NB4 (cell line): ENCODE measurements at places on chromosomes 2 and 18.

DNA sequence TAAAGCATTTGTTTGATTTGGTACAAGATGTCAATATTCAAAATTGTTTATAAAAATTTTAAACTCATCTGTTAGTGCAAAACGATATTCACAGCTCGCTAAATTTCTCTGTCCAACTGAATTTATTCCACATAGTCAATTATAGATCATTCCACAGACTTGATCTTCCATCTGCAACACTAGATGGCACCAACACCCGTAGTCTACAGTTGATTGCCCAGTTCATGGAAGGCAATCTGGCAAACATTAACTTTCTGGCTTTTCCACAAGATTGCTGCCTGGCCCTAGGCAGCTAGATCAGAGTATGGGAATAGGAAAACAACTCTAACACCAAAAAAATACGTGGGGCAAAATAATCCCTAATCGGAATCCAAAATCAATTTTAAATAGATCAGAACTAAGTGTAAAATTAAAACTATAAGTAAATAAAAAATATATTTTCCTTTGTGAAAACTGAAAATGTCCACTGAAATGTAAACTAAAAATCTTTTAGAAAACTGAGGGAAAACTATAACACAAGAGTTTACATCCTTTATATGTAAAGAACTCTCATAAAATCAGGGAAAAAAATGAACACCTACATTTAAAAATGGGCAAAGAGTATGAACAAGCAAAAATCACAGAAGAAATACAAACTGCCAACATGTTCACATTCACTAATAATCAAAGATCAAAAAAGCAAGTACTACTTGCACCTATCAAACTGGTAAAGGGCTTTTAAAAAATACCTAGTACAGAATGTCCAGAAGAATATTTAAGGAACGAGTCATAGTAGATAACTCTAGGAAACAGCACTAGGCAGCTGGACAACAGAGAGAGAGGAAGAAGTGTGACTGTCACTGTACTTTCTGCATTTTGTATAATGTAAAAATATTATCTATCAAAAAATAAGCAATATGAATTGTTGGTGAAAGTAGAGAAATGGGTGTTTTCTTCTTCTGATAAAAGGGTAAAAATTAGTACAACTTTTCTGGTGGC, 35.0 kb downstream of the RTN4 start:
- DNase-seq = peak; percentile 77

DNA sequence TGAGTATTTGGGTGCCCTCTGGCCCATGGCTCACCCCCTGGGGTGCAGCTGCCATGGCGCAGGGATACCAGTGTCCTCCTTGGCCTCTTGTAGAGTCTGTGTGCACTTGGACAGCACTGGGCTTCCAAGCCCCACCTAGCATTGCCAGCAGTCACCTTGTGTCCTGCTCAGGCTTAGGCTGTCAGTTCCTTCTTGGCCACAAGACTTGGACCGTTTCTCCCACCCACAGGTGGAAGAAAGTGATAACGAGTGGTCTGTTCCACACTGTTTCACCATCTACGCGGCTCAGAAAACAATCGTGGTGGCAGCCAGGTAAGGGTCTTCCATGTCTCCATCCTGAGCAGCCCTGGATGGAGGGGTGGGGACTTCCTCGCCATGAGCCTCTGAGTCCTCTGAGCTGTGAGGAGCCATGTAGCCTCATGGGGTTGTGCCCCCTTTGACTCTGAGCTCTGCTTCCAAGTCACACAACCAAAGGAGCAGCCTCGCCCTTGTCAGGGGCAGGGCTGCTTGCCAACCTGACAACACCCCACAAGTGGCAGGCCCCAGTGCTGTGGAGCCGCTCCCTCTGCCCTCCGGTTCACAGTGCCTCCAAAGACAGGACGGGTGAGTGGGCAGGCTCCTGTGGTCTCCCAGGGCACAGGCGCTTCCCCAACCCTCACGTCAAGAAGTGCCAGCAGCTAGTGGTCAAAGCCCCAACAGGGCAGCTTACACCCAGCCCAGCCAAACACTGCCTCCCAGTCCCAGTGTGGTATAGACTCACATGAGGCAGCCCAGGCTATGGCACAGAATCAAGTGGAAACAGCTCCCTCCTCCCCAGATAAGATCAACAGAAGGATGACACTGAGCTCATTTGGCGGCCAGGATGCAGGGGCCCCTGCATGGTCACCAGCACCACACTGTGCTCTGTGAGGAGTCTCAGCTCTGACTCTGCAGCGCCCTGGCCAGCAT, 18.4 kb downstream of the STK25 start:
- DNase-seq = no peak

- DNase-seq = no peak
Observed at GRCh38 chr18:34640276-34640675, 69.8 kb upstream of the DTNA start.

DNA sequence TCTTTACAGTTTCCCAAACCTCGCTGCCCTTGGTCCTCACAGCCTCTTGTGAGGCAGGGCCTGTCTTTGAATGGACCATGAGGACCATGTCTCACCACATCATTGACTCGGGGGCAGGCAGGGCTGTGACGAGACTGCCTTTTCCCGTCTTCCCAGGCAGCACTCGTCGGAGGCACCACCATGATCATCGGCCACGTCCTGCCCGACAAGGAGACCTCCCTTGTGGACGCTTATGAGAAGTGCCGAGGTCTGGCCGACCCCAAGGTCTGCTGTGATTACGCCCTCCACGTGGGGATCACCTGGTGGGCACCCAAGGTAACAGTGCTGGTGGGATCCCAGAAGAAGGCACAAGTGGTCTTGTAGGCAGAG, 45.7 kb upstream of the MAPRE3 start:
- DNase-seq = no peak

- no peak for DNase-seq
Observed at GRCh38 chr2:102046135-102046986, 54.6 kb downstream of the IL1R2 start.

DNA sequence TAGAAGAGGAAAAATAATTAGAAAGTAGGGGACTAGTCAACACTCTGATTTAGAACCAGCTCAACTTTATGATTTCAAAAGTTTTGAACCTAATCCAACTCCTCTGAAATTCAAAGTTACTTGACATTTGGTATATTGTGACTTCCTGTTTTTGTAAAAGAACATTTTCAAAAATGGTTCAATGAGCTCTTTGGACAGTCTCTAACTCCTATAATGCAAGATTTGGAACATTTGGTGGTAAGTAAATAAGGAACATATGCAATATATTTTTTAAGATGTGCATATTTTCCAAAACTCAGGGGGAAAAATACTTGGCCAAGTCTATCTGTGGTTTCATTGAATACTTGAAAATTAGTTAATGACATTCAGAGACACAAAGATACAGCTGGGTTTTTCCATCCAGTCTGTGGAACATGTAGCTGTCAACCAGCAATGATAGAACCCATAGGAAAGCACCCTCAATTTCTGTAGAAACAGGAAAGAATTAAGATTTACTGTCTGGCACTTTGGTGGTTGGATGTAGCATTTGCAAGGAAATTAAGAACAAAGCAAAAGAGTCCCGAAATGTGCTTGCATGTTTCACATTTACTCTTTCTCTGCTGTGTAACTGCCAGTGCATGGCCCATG, 17.0 kb upstream of the ANKRD44 start:
- DNase-seq = no peak

DNA sequence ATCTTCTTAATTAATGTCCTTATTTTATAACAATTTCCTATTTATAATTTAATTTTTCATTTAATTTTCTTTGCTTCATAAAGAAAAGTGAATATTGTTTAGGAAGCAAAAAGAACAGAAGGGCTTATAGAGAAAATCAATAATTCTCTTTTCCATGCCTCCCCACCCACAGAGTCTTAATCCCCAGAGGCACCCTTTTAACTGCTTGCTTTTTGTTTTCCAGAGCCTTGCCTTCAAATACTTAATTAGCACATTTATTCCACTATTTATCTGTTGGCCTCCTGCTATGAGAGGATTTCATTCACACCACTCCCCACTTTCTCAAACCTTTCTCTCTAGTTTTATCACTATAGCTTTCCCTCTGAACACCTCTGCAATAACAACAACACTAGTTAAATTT, 373.6 kb downstream of the MBD2 start:
- DNase-seq = no peak

DNA sequence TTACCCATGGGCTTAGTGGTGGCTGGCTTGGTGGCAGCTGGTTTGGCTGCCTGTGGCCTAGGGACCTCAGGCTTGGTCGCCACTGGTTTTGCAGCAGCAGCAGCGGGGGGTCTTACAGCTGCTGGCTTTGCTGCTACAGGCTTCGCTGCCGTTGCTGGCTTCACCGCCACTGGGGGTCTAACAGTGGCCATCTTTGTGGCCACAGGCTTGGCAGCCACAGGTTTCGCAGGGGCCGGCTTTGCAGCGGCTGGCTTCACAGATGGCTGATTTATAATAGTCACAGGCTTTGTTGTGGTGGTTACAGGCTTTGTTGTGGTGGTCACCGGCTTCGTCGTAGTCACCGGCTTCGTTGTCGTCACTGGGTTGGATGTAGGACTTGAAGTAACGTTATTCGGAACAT, 77.8 kb downstream of the COL6A3 start:
- no peak for DNase-seq

DNA sequence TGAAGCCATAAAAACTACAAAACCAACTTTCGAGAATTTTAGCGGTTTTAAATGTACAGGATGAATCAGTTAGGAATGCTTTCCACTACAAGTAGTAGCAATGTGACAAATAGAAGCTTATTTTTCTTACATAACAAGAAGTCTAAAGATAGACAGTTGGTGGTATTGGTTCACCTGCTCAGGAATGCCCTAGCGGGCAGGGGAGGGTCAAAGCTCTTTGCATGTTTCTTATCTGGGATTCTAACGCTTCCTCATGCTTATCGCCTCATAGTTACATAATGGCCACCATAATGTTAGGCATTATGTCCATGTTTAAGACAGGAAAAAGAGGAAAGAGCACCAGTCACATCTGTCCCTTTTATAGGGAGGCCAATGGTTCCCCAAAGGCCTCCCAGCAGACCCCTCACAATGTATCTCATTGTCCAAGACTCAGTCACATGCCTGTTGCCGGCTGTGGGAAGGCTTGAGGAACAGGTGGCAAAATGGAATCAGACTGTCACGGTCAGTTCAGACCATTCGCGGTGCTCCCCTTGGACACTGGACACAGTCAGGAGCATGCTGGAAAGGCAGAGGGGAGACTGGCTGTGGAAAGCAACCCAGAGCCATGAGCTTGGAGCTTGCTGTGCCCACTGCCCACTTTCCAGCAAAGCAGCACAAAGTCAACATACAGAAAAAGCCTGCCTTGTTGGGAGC, 69.4 kb upstream of the ODC1 start:
- no peak for DNase-seq

- DNase-seq = no peak
Observed at GRCh38 chr2:8609357-8609811, 72.5 kb upstream of the ID2 start.

DNA sequence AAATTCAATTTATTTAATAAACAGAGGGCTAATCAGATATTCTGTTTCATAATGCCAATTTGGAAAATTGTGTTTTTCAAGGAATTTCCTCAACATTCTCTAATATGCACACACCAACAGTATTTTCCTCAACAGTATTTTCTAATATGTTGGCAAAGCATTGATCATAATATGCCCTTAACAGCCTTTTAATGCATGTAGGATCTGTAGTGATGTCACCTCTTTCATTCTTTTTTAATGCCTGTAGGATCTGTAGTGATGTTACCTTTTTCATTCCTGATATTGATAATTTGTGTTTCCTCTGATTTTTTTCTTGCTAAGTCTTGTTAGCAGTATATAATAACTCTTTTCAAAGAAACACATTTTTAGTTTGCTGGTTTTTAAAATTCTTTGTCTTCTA, 15.9 kb downstream of the VWA3B start:
- no peak for DNase-seq

DNA sequence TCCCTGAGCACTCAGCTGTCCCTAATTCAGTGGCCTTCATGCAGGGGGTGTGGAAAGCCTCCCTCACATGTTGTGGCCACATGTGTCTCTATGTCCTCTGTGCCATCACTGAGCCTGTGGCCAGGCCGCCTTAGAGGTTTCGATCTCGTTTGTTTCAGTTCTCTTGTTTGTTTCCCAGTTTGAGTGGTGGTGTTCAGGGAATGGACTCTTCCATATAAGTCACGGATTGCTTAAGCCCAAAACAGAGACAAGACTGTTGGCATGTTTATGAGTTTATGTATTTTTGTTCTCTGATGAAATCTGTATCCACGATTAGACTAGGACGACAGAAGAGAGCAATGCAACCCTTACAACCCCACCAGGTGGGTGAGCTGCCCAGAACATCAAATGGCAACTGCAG, 134.5 kb downstream of the CCBE1 start:
- DNase-seq = no peak

DNA sequence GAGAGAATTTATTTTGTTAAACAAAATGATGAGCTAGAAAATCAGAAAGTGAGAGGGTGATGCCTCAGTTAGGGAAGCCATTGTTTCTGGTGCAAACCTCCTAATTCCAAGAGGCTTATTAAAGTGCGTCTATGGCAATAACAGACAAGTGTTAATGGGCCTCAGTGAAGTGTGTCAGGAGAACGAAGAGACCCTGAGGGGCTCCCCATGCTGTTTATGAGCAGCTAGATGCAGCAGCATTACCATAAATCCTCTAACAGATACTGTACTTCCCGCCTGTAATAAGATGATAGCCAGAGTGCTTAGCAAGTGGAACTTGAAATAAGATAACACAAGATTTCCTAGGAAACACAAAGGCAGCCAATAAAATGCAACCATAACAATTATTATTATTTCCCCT, 157.4 kb downstream of the MYT1L start:
- no peak for DNase-seq

- DNase-seq = peak; percentile 99
Observed at GRCh38 chr2:159712143-159712928, at the start of gene MARCHF7. Gene MARCHF7, plus strand, starts transcription at chr2:159712506. Its CDS starts 16,517 bp downstream, at chr2:159729023.

- DNase-seq = peak; percentile 51
Observed at GRCh38 chr2:122191331-122191730, 435.9 kb downstream of the TSN start.

DNA sequence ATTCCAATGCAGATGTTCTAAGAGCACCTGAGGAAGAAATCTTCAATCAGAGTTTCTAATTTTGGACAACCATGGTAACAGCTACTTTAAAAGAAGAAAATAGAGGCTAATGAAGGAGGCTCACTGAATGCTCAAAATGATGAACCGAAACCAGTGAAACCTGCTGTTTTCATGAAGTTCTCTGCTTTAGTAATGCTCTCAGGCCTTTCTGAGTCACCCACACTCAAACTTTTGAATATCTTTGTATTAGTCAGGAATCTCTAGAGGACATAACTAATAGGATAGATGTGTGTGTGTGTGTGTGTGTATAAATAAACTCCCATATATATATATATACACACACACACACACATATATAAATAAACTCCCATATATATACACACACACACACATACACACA, 76.9 kb upstream of the RIT2 start:
- no peak for DNase-seq
